ENCODE measurements at places on chromosomes 13 and 19.

GRCh38 chr13:41697578-41697977 is 240.2 kb downstream of the RGCC start:
- DNase-seq = no peak

GRCh38 chr13:31827707-31828106 is 88.4 kb downstream of the RXFP2 start:
- no peak for DNase-seq

DNA sequence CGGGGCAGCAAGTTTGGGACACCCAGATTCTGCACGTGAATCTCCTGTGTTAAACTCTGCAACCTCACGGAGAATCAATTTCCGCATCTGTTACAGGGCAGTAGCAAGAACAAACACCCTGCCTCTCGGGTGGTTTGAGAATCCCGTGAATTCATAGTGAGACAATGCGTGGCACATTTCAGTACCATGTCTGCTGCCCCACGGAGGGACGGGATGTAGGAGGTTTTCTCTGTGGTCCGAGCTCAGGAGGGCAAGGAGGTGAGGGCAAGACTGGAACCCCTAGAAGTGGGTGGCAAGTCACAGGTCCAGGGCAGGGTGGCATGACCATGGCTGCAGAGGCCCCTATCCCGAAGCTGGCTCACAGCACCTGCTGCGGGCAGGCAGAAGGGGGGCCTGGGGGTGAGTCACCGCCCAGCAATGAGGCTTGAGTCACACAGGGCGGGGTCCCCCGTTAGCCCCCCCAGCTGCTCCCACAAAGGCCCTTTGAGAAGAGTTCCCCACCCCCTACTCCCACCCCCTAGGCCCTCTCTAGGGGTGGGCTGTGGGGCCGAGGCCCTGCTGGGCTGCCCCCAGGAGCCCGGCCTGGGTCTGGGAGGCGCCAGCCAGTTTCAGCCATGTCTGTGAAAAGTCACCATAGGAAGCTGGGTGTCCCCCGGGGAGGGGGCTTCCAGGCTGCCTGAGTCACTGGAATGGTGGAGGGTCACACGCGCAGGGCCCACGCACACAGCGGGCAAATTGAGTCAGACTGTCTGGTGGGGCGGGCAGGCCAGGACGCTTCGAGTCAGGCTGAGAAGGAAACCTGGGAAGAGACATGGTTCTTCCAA is 25.8 kb upstream of the NANOS3 start:
- DNase-seq = no peak

GRCh38 chr13:87129602-87130300 is 541.4 kb upstream of the SLITRK5 start:
- DNase-seq = no peak

GRCh38 chr19:6499052-6499790 is 2.9 kb downstream of the TUBB4A start:
- no peak for DNase-seq

DNA sequence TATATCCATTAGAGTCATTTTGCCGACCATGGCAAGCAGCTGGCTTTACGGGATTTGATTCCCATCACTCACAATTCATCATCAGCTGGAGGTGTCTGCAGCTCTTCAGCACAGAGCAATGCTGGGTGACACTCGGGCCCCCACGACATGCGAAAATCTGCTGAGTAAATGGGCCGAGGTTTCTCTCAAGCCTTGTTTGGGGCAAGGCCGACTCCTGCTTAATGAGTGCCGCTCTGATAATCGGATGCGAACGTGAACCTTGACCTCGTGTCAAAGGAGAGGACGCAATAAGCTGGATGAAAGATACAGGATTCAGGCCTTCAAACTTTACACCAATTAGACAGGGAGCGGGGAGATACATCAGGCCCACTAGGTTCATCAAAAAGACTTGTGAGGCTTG is 65.2 kb downstream of the GGACT start:
- no peak for DNase-seq

DNA sequence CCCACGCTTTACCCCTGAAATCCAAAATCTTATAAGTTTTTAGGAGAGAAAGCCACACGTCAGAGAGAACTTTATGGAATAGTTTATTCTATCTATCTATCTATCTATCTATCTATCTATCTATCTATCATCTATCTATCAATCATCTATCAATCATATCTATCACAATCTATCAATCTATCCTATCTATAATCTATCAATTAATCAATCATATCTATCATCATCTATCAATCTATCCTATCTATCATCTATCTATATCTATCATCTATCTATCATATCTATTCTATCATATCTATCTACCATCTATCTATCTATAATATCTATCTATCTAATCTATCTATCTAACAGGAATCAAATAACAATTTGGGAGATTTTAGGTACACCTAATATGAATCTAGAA is 115.1 kb downstream of the FGF9 start:
- no peak for DNase-seq

- no peak for DNase-seq
These were observed 41.2 kb upstream of the KCTD4 start for GRCh38 chr13:45242070-45242469.

- peak; percentile 28 for DNase-seq
These were observed 1.4 kb upstream of the ZMYM5 start for GRCh38 chr13:19864746-19865309.

DNA sequence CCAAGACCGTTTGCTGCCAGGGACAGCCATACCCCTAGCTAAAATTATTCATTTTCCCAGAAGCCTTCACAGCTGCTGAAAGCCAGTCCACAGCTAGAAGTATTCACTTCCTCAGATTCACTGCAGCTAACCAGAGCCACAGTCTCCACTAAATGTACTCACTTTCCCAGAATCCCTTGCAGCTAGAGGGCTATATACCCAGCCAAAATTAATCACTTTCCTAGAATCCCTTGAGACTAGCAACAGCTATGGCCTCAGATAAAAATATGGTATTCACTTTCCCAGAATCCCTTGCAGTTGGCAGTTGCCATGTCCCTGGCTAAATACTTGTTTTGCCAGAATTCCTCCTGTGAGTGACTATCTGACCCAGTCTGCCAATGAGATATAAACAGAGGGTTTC is 13.8 kb upstream of the MEIS3 start:
- peak; percentile 23 for DNase-seq

DNA sequence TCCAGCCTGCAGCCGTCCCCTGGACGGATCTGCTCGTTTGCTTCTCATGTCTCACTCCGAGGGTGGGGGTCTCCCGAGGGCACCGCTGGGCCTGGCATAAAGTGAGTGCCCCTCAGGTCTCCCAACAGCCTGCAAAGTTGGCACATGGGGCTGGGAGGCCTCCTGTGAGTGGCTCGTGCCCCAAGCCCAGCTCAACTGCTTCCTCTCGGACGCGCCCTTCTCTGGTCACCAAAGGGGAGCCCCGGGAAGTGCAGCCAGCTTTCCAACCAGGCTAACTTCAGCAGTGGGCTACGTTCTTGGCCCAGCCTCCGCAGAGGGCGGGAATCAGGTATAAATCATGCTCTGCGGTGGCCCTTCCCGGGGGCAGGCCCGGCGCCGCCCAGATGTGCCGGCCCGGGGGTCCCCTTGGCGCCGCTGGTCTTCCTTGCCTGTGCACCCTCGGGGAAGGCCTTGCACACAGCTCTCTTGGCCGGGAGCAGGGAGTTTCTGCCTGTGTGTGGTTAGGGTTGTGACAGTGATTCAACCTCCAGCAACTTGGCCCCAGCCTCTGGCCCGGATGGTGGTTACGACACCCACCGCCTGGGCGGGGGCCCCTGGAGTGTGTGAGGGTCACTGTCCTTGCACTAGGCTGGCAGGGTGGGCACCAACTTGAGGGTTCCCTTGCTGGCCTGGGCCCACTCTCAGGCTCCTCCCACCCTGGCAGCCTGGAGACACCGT is 20.7 kb downstream of the CEBPG start:
- peak; percentile 70 for DNase-seq

DNA sequence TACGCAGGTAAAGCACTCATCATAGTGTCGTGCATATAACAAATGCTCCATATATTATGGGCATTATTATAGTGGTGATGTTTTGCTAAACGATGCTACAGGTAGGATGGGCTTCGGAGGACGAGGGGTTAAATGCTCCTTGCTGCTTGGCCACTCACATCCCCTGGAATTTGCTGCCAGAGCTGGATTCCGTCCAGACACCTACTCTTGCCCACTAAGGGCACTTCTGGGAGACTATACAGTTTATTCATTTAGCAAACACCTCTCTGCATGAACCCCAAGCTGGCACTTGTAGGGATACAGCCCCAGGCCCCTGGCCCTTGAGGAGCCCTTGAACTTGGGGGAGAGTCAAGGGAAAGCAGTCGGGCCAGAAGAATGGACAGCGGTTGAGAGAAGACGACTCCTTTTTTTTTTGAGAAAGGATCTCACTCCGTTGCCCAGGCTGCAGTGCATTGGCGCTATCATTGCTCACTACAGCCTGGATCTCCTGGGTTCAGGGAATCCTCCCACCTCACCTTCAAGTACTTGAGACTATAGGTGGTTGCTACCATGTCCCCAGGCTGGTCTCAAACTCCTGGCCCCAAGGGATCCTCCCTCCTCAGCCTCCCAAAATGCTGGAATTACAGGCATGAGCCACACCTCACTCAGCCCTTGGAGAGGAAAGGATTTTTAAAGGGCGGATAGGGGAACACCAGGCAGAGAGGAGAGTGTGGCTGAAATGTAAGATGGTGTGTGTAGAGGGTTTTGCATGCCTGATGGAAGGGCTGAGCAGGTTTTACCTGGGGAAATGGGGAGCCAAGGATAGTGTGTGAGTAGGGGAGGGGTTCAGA is 1.1 kb upstream of the MRPL34 start:
- no peak for DNase-seq

GRCh38 chr19:47157431-47158321 is 27.0 kb downstream of the SAE1 start:
- peak; percentile 63 for DNase-seq

GRCh38 chr19:42831221-42832019 is 48.1 kb downstream of the PSG1 start:
- no peak for DNase-seq

DNA sequence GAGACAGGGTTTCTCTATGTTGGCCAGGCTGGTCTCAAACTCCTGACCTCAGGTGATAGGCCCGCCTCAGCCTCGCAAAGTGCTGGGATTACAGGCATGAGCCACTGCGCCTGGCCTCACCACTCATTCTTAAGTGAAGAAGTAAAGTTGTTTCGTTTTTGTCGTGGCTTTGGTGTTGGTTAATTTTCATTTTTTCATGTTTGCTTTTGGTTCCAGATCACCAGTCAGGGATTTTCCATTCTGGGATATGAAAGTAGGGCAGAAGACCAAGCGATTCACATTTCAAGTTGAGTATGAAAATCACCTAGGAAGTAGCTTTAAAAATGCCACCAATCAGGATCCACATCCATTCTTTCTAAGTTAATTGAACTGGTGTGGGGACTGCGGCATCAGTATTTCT is 289.9 kb downstream of the DIAPH3 start:
- no peak for DNase-seq

- no peak for DNase-seq
These were observed 35.8 kb downstream of the ESD start for GRCh38 chr13:46761174-46761573.

DNA sequence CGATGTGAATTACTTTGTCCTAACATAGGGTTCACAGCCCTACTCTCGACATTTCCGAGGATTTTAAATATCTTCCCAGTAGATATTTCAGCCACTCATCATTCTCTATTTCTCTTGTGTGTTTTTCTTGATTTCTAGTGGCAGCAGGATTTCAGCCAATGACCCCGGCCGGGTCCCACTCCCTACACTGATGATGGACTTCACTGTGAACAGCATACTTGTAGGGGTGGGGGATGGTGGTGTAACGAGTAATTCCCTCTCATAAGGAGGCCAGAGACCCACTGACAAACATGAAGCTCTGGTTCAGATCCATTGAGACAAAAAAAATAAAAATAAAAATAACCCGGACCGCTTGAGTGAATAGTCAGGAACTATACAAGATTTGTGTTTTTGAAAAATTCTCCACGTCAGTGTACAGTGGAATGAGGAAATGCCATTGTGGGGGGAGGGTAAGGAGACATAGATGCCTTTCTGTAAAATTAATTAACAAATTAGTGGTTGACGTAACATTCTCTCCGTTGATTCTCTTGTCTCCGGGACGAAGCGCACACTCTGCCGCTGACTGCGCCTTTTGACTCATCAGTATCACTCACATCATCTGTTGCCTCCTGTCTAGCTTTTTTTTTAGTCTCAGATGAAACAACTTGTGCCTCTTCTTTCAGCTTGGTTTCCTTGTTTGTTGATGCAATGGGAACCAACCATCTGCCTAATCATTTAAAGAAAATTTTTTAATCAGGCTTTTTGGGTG is 48.8 kb upstream of the IRS2 start:
- DNase-seq = no peak

DNA sequence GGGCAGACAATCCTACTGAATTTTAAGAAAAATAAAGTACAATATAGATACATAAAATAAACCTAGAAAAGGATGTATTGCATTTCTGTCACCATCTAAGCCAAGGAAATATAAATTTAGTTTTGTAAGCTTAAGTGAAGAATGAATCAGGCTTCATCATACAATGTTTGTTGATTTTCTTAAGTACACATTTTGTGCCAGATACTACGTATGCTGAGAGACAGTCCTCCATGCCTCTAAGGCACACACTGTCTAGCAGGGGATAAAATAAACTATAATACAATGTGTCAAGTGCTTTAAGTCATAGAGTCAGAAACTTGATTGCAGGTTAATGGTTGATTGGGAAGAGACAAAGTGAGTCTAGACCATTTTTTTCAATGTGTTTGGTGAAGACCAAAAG is 465.7 kb downstream of the TBC1D4 start:
- no peak for DNase-seq

DNA sequence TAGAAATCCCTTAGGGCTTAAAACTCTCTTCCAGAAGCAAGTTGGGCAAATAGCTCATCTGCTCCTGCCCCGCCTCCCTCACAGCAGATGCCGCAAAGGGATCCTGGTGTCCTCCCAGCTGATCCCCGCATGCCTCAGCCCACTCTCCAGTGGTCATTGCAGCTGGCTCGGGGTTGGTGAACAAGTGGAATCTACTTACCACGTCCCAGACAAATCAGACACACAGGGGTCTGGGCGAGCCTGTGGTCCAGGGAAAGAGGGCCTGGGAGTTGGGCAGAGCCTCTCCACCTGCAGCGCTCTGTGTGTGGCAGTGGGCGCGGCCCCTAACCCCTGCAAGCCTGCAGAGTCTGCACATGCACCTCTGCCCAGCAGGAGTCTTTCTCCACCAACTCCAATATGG is 10.8 kb upstream of the C19orf33 start:
- DNase-seq = no peak

Data from GM04503 (cell line).